Astrocyte (in vitro differentiated cells and primary cell): ENCODE measurements at places on chromosomes 1 and 21.

DNA sequence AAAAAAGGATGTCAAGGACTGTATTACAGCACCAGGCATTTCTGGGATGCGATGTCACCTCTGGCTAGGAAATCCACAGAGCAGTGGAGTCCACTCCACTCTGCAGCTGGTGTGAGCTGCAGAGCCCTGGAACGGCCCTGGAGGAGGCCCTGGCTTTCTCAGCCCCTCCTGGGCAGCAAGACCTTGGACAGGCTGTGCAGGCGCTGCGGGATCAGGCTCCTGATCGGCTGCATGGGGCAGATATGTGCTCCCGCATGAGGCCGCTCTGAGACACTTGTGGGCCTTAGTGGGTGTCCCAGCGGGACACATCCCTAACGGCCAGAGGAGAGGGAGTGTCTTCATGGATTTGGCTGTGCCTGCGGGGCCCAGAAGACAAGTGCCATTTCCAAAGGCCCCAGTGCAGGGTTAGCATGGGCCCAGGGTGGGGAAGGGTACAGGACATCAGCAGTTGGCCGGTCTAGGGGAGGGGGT is 6.2 kb downstream of the DNMT3L start:
- DNase-seq = peak; percentile 6

GRCh38 chr1:162691999-162692575 is 59.8 kb downstream of the DDR2 start:
- peak; percentile 46 for DNase-seq

DNA sequence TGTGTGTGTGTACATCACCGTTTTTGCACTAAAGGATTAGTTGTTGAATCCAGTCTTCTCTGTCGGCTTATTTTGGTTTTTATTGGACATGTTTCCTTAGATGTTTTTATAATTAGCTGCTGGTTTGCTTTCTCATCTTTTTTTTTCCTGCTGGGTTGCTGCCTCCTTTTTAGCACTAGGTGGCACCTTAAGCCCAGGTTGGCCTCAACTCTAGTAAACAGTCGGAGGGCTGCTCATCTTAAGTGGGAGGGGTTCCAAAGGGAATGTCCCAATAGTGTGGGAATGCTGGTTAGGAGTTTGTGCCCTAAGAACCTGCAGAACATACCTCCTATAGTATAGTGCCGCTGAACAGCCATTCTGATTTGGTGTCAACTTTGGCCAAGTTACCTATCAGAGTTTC is 570.1 kb upstream of the CXADR start:
- peak; percentile 8 for DNase-seq

- no peak for DNase-seq
Observed at GRCh38 chr1:15029786-15030185, 123.8 kb upstream of the TMEM51 start.

DNA sequence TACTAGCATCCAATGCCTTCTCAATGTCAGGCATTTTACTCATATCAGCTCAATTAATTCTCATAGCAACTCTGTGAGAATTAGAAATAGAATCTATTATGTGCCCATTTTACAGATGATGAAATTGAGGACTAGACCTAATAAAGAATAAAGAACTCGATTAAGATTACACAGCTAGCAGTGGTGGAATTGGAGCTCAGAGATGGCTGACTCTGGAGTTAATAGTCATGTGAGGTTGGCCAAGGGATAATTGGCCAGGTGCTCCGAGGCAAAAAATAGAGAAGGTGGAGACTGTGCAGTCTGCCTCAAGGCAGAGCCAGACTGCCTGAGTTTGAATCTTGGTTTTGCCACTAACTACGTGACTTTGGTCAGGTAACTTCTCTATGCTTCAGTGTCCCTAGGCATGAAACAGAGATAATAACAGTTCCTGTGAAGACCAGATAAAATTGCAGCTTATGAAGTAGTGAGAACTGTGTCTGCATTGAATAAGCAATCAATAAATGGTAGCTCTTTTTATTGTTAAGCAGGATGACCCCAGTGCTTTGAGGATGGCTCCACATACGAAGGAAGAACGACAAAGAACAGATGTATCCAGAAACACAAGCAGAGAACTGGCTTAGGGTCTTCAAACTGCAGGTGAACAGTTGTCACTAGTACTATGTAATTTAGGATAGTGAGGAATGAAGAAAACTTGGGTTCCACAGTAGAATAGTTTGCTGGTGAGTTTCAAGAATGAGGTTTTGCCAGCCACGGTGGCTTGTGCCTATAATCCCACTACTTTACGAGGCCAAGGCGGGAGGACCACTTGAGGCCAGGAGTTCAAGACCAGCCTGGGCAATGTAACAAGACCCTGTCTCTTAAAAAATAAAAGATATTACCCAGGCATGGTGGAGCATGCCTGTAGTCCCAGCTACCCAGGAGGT is 6.9 kb upstream of the CCSAP start:
- no peak for DNase-seq

- no peak for DNase-seq
Observed at GRCh38 chr1:14280909-14281308, 317.6 kb upstream of the KAZN start.

DNA sequence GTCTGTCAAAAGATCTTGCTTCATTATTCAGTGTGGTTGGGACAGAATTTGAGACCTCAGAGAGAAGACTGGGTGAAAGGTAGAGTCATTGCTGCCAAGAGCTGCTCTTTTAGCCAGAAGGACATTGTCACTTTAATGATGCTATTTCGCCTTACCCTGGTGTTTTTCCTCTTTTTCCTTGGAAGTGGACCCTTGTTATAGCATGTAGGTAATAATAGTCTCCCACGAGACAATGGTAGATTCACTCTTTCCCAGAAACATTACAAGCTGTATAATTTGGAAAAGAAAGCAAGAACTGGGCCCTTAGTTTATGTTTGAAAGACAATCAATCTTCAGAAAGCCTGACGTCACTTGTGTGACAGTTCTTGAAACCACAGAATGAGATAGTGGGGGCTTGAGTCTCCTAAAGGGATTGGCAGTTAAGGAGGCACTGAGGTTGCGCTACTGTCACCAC is 3.8 kb downstream of the SERTAD4 start:
- DNase-seq = peak; percentile 93

DNA sequence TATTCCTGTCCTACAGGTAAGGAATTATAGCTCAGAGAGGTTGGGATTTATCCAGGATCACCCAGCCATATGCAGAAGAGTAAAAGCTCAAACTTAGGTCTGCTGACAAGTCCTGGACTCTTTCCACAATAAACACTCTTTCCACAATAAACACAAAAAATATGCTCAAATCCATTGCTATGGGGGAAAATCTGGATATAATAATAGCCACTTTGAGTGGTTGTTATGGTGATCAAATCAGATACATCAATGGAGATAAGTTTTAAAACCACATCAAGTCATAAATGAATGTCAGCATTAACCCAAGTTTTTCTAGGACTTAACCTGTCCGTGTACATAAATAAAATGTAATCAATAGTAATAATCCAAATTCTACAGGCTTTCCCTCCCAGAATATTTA is 22.3 kb upstream of the TTF2 start:
- DNase-seq = no peak

GRCh38 chr1:178870944-178871343 is at the start of gene ANGPTL1:
Gene ANGPTL1, minus strand, starts transcription at chr1:178871077. Its CDS starts 5,301 bp downstream, at chr1:178865776.
- peak; percentile 58 for DNase-seq

DNA sequence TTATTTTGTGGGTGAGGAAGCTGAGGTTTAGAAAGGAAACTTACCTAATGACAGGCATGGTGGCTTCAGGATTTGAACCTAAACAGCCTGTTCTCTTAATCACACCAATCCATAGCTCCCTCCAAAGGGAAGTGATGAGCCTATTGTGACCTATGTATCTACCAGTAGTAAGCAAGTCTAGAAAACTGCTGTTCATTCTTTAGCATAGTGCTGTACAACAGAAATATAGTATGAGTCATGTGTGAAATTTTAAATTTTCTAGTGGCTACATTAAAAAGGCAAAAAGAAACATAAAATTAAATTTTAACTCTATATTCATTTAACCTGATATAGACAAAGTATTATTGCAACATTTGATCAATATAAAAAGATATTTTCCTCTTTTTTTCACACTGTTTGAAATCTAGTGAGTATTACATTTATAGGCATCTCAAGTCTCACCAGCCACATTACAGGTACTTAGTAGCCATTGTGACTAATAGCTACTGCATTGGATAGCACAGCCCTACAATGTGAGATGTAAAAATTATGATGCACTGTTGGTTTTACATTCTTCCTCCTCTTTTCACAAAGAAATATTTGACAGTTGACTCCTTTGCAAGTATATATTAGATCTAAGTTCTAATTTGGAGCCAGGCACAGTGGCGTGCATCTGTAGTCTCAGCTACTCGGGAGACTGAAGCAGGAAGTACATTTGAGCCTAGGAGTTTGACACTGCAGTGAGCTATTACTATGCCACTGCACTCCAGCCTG is 16.6 kb downstream of the IPO9 start:
- DNase-seq = peak; percentile 62

- no peak for DNase-seq
Observed at GRCh38 chr1:223803211-223803610, 42.5 kb downstream of the TP53BP2 start.

DNA sequence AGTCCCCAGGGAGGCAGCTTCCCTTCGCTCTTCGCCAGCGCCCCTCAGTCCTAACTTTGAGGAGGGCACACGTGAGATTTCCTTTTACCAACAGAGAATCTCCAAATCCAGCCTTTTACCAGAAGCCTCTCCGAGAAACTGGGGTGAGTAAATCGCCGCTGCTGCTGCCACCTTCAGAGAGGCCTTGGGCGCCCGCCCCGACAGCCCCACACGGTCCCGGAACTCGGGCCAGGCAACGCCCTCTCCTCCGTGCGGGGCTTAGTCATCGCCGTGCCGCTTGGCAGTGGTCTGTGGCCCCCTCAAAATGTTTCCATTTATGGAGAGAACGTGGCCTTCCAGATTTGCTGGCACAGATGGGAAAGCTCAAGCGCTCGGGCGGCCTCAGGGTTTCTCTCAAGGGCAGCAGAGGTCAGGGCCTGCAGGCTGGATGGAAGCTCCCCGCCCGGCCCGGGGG is 41.4 kb upstream of the COL6A2 start:
- DNase-seq = peak; percentile 87

DNA sequence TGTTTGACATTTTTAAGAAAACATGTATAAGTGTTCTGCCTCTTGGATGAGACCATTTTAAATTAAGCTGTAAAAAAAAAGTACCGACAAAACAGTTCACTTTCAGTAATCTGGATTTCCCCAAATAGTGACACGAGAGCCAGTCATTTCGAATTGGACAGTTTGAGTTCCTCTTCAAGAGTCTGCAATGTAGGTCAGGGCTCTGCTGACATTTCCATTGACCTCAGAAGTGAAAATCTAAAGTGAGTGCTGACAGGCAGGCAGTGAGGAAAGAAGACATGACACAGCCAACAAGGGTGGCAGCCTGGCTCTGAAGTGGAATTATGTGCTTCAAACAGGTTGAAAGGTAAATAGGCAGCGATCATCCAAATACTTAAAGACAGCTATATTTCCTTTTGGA is at the start of gene IL23R:
IL23R (plus strand) TSS at position 259 of the 400 bp plus-strand sequence. CDS start 1,667 bp downstream, outside the sequence.
- DNase-seq = no peak

DNA sequence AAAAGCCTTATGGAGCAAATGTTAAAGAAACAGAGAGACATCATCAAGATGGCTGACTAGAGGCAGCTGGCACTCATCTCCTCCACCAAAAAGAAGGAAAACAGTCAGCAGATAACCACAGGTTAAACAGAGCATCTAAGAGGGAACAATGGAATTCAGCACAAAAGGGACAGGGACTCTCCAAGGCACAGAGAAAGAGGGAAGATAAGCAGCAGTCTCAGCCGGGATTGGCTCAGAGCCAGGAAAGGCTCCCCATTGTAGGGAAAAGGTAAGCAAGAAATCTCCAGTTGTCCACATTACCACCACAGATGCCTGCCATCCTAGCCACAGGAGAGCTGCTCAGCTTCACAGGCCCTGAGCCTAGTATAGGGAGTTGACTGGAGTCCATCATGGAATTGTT is 605.5 kb downstream of the SMYD3 start:
- no peak for DNase-seq

- no peak for DNase-seq
Observed at GRCh38 chr1:35708441-35708921, 10.2 kb downstream of the C1orf216 start.

DNA sequence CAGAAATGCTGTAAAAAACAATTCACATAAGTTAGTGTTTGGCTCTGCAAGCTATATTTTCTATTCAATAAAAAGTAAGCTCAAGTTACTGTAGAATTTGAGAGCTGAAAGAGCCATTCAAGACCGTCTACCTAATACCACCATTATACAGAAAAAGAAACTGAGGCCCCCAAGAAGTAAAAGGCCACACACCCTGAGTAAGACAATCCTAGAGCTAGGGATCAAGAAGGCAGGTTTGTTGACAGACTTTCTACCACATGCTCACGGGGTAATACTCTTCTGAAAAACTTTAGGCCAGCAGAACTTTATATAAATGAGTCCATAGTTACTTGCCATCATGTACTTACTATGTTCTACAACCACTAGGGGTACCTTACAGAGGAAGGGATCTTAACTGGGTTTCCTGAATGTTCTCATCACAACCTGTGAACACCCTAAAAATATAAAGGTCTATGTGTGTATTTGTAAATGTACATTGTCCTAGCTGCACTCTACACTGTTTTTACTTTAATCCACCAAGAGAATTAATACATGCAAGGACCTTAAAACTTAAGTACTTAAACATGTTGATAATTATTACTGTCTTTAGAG is 2.7 kb downstream of the PSMG1 start:
- DNase-seq = no peak

DNA sequence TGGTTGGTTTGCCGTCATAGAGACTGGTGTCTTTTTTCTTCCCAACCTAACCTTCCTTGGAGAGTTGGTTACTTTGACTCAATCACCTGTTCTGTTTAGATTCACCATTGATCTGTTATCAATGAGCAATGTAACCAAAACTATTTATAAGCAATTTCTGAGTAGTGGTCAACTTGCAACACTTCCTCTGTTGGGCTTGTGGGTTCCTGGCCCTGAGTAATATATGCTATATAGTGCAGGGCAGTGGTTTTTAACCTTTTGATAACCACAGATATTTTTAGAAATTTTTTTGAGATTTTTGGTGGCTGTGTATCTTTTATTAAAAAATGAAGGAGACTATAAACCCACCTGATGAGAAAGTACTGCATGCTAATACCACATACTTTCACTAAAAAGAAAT is 9.4 kb upstream of the XCL1 start:
- DNase-seq = no peak

GRCh38 chr1:45410850-45411509 is 70.7 kb upstream of the MUTYH start:
- DNase-seq = peak; percentile 12

GRCh38 chr1:85244271-85245061 is 15.0 kb downstream of the C1orf52 start:
- peak; percentile 8 for DNase-seq

DNA sequence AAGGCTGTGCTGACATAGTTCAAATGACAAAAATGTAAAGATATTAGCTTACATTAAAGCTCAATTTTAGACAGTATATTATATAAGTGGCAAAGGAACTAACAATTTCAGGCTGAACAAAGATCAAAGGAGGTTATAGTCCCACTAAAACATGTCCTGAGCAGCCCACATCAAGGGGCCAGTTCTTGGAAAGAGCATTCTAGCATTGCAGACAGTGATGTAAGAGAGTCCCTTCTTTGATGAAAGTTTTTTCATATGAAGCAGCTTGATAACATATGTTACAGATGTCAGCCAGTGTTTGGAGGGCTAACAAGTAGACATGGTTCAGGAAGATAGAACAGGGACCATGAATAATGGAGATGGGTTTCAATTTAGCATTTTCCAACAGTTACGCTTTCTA is 301.7 kb downstream of the NTNG1 start:
- no peak for DNase-seq

- peak; percentile 87 for DNase-seq
Observed at GRCh38 chr1:14968251-14968851, 185.2 kb upstream of the TMEM51 start.
